ENCODE measurements at places on chromosomes 7 and 10.
A peak's percentile ranks its signal among the peaks of the same experiment; 100 is the strongest.

- DNase-seq = no peak
Measured at GRCh38 chr10:49619613-49620012, 5.8 kb downstream of the CHAT start.

- DNase-seq = peak; percentile 61
Measured at GRCh38 chr10:97210543-97210960, 24.8 kb upstream of the SLIT1 start.

DNA sequence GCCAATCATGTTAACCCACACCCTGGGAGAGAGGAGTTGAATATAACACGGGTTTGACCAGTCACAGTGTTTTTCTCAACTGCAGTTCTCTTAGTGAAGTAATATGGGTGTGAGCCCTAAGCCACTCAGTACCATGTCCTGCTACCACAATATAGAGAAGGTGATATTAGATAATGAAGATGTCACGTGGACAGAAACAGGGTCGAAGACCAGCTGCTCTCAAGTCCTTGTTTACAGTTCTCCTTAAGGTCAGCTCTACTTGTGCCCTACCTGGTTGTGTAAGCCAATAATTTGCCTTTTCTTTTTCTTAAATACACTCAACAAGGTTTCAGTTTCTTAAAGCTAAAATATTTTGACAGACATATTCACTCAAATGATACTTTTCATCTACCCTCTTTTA is 128.3 kb upstream of the POT1 start:
- no peak for DNase-seq

GRCh38 chr10:44792119-44792775 is 118.9 kb upstream of the TMEM72 start:
- no peak for DNase-seq

DNA sequence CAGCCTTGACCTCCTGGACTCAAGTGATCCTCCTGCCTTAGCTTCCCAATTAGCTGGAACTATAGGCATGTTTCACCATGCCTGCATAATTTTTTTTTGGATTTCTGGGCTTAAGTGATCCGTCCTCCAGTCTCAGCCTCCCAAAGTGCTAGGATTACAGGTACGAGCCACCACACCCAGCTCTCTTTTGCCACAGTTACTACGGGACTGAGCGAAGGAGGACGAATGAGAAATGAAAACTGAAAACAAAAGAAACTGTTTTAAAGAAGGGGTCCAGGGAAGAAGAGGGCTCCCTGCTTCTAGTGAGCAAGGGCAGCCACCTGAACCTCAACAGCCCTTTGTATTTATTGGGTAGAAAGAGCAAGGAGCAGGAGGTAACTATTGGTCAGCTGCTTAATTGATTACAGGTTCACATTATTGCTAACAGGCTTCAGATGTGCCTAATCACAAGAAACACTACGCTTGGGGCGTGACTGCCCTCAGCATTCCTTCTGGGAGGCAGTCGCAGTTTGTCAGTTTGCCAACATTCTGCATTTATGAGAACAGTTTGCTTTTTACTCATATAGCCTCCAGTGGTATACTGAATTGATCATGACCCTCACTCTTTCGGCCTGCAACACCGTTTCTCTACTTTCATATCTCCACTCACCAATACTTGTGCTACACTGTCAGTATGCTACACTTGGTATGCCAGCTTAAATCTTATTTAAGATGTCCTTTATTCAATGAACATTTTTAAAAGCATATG is 676.8 kb downstream of the DNAJB9 start:
- peak; percentile 33 for DNase-seq

DNA sequence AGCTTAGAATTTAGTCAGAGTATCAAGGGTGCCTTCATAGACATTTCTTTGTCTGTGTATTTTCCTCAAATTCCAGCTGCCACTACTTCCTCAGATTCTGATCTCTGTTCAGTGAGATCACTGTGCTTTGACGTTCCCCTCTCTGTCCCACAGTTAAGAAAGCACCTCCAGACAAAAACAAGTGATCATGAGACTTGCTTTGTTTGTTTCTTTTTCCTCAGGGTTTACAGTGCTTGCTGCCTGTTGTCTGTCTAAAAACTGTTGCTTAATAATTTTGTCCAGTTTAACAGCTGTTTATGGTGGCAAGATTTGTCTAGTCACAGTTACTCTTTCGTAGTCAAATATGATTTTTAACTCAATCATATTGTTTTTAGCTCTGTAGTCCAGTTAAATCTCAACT is 29.1 kb downstream of the TRUB1 start:
- peak; percentile 62 for DNase-seq

DNA sequence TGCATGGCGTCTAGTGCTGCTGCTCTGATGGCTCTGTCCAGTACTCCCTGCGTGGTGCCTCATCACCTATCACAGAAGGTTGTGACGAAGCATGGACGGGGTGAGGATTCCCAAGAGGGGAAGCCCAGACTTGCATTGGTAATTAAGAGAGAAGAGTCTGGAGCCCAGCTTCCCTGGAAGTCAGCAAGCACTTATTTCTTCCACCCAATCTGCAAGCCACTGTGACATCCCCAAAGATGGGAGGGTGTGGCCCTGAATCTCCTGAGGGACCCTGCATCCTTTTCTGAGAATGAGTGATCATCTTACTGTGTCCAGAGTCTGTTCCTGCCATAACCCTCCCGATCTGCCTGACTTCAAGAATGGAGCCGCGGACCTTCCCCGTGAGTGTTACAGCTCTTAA is 166.7 kb downstream of the PTPN20 start:
- DNase-seq = no peak

DNA sequence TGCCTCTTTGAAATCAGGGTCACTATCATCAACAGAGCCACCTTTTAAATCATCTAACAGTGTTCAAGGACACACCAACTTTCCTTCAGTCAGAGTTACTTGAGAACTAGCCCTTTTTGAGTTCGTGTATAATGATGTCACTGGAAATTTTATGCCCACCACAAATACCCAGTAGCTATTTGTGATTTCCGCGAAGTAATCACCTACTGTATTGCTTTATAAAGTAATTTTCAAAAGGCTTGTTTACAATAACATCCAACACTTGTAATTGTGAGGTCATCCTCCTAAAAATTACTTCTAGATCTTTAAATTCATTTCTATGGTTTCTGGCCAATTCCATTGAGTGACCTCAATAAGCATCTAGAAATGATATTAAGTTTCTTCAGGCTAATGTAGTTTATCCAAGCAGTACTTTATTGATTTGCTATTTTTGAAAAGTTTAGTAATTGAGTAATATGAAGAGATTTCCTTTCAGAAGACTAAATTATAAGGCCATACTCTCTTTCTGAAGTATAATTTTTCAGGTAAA is 12.8 kb downstream of the TRDMT1 start:
- no peak for DNase-seq

GRCh38 chr7:40979296-40979695 is 723.6 kb downstream of the INHBA start:
- DNase-seq = no peak

DNA sequence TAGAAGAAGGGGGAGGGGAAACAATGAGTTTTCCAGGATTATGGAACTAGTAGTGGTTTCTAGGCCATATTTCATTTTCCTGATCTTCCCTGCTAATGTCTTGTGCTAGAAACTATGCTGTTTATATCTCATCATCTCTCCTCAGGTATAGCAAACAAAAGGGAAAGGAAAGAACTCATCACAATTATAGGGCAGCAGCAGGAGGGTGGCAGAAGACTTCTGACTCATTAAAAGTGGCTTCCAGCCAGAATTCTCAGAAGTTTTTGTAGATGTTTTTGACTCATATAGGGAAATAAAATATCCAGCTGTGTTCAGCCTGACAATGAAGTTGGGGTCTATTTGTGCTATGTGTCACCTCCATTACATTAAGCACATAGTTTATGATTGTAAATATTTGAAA is 6.5 kb downstream of the AHR start:
- peak; percentile 90 for DNase-seq

- no peak for DNase-seq
Measured at GRCh38 chr10:117094856-117095255, 43.2 kb downstream of the VAX1 start.

DNA sequence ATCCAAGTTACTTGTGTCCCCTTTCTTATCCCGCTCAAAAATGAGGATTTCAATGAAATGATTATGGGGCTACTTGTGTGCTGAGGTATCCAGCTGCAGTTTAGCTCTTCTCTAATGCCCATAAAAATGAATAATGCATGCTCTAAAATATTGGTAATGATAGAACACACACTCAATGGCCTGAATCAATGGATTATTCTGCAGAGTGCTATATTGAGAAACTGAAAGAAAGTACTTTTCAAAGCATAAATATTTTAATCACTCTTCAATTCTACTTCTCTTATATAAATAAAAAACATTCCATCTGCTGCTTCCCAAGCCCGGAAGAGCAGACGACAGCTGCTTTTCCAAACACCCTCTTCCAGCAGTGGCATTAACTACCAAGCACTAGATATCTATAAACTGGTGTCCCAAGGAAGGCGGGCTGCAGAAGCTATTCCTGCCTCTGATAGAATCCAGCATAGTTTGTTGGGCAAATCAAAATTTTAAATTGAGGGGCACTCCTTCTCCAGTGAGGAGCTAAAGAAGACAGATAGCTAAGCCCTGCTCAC is 284.9 kb upstream of the AOAH start:
- no peak for DNase-seq

GRCh38 chr7:64849250-64849923 is 53.7 kb upstream of the ZNF273 start:
- peak; percentile 1 for DNase-seq

GRCh38 chr7:88628363-88629085 is 131.0 kb upstream of the ZNF804B start:
- DNase-seq = peak; percentile 4

DNA sequence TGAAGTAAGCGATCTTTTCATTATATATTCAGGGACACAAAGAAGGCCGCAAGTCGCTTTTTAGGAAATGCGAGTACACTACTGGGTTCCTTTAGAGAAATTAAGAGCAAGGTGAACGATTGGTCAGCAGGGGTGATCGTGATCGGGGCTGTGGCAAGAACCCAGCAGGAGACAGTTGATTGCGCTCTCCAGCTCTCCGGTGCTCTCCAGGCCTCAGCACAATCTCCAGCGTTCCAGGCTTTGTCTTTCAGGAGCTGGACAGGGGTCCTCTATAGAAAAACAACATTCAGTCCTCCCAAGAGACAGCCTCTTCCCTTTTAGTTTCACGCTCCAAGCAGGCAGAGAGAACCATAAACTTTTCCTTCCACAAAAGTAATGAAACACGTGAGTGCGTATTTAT is 170.5 kb upstream of the KLF6 start:
- no peak for DNase-seq

- no peak for DNase-seq
Measured at GRCh38 chr7:154571772-154572171, 431.2 kb downstream of the PAXIP1 start.

Data from renal cortical epithelial cell (primary cell).